ENCODE measurements at places on chromosomes 5 and 9.

DNA sequence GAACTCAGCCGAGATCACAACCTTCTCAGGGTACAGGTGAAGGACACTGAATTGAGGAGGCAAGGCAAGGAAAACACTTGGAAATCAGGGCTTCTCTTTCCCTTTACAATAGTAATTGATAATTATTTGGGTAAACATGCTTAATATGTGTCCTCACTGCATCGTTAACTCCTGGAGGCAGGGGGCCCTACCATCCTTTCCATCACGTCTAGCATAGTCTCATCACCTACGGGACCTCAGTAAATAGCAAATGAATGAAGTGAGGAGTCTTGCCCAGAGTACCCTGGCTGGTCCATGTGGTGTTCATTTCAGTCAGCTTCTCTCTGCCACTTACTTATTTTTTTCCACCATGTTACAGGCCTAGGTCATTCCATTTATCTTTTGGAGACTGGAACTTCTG, 2.3 kb downstream of the F2RL1 start:
- no peak for DNase-seq

DNA sequence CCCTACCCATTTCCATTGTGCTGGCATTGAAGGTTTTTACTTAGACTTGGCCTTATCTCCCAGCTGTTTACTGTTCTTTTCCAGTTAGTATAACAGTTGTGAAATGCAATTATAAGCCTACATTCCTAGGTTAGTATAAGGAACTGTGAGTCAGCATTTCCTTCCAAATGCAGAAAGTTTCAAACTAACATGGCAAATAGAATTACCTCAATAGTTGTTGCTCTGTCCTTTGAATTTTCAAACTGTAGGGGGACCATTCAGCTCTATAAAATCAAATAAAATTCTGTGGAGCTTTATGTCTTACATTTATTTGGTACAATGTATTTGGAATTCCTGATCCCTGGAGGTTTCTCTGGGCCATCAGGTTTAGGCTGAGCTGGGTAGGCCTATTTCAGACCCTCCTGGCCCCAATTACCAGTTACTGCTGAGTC, 47.2 kb downstream of the ARHGEF28 start:
- DNase-seq: no peak

DNA sequence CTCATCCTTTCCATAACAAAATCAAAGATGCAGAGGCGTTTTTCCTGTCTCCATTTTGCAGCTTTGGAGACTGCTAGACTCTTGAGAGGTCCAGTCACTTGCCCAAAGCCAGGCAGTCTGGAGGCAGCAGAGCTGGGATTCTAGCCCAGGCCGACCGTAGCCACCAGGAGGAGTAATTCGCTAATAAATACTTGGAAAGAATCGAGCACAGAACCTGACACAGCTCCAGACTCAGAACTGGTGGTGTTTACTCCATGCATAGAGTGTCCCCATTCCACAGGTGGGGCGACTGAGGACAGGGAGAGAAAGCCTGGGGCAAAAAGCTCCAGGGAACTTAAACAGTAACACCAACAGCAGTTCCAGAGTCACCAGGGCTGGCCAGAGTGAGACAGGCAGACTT, 10.7 kb upstream of the CERCAM start:
- DNase-seq: no peak

- no peak for DNase-seq
Measured at GRCh38 chr5:59351076-59351794, 542.3 kb downstream of the PDE4D start.

DNA sequence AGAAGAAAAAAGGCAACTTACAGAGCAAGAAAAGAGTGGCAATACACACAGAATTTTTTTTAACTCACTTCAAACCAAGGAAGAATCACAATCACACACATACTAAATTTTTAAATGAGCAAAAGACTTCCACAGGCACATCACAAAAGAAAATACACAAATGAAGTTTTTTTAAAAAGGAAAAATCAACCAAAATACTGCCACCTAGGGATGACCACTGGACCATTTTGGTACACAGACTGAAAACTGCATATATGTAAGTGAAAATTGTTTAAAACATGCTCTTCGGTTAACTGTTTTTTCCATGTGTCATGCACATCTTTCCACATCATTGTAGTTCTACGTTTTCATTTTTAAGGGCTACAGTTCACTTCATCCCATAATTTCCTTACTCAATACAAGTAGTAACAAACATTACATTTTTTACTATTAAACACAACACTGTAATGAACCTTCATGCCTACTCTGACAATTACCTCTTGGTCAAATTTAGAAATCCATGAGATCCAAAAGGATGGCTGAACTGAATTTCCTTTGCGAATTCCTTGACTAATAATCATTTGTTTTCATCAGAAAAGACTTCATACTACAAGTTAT, 79.0 kb downstream of the FBXW11 start:
- DNase-seq: no peak

GRCh38 chr5:128135286-128135685, 51.7 kb downstream of the SLC12A2 start:
- no peak for DNase-seq

- DNase-seq: no peak
Measured at GRCh38 chr5:74950836-74951515, 84.8 kb upstream of the FAM169A start.

GRCh38 chr9:22102146-22103053, 93.3 kb upstream of the CDKN2B start:
- no peak for DNase-seq

DNA sequence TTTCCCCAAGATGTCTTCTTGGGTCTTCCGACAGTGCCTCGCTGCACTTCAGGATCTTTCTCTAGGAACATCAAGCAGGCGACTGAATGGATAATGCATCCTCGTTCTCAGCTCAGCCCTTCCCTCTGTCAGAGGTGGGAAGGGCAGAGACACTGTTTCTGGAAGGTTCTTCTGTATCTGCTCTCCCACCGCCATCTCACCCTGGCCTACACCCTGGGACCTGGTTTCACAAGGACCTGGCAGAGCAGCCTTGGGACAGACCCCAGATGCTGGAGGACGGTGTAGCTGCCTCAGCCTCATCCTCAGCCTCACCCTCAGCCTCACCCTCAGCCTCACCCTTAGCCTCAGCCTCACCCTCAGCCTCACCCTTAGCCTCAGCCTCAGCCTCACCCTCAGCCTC, 18.5 kb downstream of the MRPL36 start:
- no peak for DNase-seq

- no peak for DNase-seq
Measured at GRCh38 chr9:71403106-71403505, 281.7 kb upstream of the TRPM3 start.

- no peak for DNase-seq
Measured at GRCh38 chr5:166341740-166342337, 1949.6 kb upstream of the WWC1 start.

- no peak for DNase-seq
Measured at GRCh38 chr5:66143473-66144073, 527 bp upstream of the SREK1 start.

- DNase-seq: no peak
Measured at GRCh38 chr5:143641549-143642355, 170.2 kb upstream of the HMHB1 start.

- no peak for DNase-seq
Measured at GRCh38 chr5:3336666-3337065, 259.0 kb upstream of the IRX1 start.

- no peak for DNase-seq
Measured at GRCh38 chr5:87877023-87877422, 391.6 kb downstream of the TMEM161B start.

DNA sequence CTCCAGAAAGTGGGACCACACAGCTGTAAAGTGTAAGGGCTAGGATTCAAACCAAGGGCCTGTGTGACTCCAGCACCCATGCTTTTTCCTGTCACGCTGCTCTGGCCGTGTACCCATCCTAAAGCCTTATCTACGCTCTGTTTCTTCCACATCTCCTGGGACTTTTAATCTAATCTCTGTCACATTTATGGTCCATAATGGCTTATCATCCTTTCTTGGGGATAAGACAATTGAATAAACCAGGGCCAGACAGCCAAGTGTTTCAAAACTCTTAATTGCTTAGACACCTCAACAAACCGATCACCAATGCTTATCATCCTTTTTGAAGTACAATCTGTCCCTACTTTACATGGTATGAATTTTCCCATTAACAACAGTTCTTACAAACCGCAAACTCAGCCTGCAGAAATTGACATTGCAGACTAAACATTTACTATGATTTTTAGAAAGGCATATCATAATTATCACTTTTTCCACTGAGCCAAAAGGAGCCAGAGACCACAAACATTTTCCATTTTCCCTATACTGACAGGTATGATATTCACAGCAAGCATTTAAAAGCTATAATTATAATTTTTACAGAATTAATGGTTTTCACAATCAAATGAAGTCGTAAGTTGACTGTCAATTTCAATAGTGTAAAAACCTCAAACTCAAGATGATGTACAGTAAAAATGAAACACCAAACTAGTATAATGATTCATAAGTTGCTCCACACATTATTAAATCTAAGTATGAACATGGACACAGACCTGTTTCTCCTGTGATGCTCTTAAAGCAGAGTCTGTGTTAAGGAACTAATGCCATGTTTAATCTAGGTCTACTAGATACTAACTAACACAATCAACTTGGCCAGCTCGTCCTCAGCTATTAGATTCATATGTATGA, 99.5 kb downstream of the FBXW11 start:
- DNase-seq: no peak

DNA sequence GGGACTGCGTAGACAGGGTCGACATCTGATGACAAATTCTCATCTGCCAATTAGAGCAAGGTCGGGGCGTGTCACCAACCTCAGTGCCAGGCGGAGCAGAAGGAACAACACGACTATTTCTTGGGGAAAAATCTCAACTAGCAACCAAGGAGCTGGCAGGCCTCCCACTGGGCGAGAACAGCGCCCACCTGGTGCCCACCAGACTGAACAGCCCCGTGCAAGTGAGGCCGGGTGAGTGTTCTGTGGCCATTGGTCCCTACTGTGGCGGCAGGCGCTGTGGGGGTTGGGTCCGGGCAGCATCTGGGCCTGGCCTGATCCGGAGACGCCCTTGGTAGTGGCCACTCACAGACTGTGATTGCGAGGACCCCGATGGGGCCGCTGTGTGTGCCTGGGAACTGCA, 11.5 kb downstream of the NOTCH1 start:
- DNase-seq: no peak

DNA sequence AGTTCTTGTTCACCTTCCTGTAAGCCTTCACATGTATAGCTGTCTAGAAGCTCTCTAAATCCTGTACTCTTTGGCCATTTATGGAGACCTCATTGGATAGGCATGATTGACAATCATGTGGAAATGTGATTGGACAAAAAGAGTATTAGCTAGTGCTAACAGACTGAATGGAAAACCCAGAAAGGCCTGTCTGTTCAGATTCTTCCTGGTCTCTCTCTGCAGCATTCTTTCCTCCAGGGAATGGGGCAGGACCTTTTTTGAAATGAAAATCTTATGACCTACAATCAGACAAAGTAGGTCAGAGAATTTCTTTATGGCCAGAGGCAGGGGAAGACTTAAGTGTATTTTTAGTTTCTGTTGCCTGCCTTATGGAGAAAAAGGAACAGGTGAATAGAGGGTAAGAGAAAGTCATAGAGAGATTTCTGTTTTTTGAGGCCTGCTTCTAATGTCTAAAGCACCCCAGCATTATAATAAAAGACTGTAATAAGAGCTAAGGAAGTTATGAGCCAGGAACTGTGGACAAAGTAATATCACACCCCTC, 152.4 kb upstream of the CCDC152 start:
- no peak for DNase-seq

- DNase-seq: no peak
Measured at GRCh38 chr9:99416007-99416406, 193.9 kb downstream of the SEC61B start.

- no peak for DNase-seq
Measured at GRCh38 chr5:172423379-172424110, 30.8 kb downstream of the SH3PXD2B start.

- DNase-seq: no peak
Measured at GRCh38 chr9:17166346-17166745, 31.5 kb downstream of the CNTLN start.

GRCh38 chr5:134083517-134083916, 31.0 kb upstream of the TCF7 start:
- no peak for DNase-seq

DNA sequence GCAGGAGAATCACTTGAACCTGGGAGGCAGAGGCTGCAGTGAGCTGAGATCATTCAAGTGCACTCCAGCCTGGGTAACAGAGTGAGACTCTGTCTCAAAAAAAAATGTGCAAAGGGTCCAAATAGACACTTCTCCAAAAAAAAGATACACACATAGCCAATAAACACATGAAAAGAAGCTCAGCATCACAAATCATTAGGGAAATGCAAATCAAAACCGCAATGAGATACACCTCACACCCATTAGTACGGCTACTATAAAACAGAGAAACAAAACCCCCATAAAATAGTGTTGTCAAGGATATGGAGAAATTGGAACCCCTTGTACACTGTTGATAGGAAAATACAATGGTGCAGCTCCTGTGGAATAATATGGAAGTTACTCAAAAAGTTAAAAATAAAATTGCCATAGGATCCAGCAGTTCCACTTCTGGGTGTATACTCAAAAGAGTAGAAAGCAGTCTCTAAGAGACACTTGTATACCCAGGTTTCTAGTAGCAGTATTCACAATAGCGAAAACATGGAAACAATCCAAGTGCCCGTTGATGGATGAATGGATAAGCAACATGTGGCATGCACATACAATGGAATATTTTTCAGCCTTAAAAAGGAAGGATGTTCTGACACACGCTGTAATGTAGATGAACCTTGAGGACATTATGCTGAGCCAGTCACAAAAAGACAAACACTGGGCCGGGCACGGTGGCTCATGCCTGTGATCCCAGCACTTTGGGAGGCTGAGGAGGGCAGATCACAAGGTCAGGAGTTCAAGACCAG, 57.2 kb upstream of the PPARGC1B start:
- DNase-seq: no peak

DNA sequence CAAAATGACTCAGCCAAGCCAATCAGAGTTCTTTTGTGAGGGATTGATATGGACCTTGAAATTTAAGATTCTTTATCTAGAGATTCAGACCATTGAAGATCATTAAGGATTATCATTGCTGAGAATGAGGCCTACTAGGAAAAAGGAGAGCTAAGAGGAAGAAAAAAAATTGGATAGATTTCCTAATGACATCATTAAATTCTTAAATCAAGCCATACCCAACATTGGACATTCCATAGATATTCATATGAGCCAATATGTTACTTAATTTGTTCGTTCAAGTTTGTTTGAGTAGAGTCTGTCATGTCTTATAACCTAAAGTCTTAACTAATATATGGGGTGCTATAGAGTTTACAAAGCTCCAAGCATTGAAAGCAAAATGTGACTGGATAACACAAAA, 727.9 kb upstream of the SEMA6A start:
- no peak for DNase-seq

- DNase-seq: no peak
Measured at GRCh38 chr5:32542216-32543059, 42.9 kb upstream of the SUB1 start.

GRCh38 chr5:87340716-87341115, 72.0 kb downstream of the CCNH start:
- peak; percentile 65 for DNase-seq

DNA sequence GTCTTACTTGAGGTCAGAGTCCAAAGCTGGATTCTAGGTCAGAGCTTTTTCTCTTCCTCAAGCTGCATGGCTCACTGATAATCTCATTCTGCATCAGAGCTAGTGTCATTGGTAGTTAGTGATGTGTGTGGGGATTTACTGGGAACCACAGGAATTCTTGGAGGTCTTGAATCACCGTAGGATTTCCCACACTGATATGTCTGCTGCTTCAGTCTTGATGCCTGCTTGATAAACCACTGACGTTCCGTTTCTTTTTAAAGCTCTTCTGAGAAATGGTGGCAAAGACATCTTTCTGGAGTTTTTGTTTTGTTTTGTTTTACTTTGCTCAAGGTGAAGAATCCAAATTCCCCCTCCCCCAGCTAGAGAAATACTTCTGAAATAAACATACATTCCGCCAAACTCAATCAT, 1.2 kb upstream of the GARIN3 start:
- DNase-seq: no peak

GRCh38 chr5:135392256-135392655, 6.8 kb downstream of the MACROH2A1 start:
- DNase-seq: no peak

Measured in CD8-positive, alpha-beta memory T cell (primary cell).